ENCODE measurements at places on chromosomes 3 and 15. TPM values are rescaled to one million over a fixed set of nuclear protein-coding genes. Genes with fewer than 3 reads are reported as not detected.
A peak's percentile ranks its signal among the peaks of the same experiment; 100 is the strongest.

DNA sequence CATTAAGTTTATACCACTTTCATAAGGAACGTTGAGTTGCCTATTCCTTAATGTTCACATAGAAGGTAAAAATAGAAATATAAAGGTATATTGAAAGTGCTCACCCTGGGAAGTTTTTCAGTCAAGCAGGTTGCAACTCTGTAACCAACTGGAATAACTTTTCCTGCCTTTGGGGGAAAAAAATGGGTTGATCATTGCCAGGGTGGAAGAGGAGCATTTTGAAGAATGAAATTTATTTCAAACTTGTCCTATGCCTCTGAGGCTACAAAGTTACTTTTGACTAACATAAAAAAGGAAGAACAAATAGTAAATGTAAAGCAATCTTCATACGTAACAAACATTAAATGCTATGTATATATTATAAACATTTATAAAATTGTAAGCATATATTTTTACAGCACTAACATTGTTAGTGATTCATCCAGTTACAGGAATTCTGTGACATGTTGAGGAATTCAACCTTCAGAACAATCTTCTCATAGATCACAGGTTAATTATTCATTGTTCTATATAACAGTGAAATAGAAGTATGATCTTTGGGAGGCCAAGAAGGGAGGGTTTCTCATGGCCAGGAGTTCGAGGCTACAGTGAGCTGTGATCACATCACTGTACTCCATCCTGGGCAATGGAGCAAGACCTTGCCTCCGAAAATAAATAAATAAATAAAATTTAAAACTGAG, 13.5 kb downstream of the EFHB start:
- no peak overlapping the region for H3K27ac ChIP-seq
- no peak for DNase-seq
- no peak overlapping the region for H3K4me3 ChIP-seq
- no peaks in the 10 kb centered on the region for H3K36me3 ChIP-seq
- no peaks in the 10 kb centered on the region for H3K4me1 ChIP-seq

- no peak overlapping the region for H3K4me3 ChIP-seq
- no peaks in the 10 kb centered on the region for H3K27me3 ChIP-seq
- no peaks in the 10 kb centered on the region for H3K36me3 ChIP-seq
- no peaks in the 10 kb centered on the region for H3K4me1 ChIP-seq
- no peak overlapping the region for H3K27ac ChIP-seq
Observed at GRCh38 chr3:139634111-139634635, 43.6 kb downstream of the NMNAT3 start.

DNA sequence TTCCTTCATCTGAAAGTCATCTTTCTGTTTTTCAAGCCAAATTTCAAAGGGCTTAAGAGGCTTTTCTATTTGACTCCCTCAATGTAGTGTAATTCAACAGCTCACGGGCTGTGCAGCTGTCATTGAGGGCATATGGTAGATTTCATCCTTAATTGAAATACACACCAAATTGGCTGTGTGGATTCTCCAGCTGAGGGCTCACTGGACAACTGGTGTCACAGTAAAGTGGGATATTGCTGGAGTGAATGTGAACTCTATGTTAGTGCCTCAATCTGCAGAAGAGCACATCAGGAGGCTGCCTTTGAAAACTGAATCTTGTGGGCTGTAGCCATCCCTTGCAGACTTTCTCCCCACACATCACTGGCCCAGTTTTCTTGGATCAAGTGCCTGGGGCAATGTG, 120.1 kb downstream of the GALK2 start:
- DNase-seq = no peak
- H3K4me1 ChIP-seq = no peaks in the 10 kb centered on the region
- H3K27ac ChIP-seq = no peak overlapping the region
- H3K36me3 ChIP-seq = no peaks in the 10 kb centered on the region

DNA sequence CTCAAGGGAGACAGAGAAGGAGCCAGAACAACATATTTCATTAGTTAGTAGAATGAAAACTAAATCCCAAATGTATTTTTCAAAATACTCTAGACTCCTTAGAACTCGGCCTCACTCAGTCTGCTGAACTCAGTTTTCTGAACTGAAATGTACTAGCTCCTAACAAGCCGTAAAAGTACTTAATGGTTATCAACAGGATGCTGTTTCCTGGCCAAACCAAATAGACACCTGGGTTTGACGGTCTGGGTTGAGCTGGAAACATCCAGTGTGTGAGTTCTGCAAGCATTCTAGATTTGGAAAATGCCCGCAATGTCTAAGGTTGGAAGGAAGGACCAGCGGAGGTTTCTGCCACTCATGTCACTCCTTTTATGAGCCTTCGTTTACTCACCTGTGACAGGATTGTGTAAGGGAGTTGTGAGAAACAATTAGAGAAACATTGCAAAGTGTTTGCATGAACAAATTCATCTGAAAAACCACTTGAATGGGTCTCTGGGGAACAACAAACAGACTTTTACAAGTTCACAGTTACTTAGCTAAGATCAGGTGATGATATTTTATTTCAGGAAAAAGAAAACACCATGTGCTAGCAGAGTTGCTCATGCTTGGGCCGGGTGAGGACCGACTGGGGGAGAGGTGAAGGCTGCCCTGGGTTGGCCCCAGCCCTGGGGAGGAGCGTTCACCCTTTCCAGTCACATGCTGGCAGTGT, 151.0 kb downstream of the ALDH1A2 start:
- peak; percentile 56 for DNase-seq
- no peaks in the 10 kb centered on the region for H3K36me3 ChIP-seq
- H3K4me1 ChIP-seq = no peaks in the 10 kb centered on the region
- no peaks in the 10 kb centered on the region for H3K27me3 ChIP-seq

DNA sequence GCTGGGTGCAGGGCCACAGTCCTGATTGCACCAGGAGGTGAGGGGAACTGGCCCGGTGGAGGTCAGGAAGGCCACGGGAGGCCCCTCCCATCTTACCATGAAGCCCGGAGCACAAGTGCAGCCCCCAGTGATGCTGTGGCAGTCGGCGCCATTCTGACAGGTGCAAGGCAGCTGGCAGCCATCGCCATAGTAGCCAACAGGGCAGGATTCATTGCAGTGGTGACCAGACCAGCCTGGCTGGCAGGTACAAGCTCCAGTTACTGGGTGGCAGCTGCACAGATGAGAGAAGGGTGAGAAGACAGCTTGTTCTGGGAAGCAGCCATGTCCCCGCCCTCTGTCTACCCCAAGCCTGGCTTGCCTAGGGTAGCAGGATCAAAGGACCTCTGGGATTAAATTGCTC, 88.2 kb downstream of the RAB11A start:
- H3K27ac ChIP-seq = no peak overlapping the region
- H3K27me3 ChIP-seq = no peaks in the 10 kb centered on the region
- no peak for DNase-seq

- H3K36me3 ChIP-seq = no peaks in the 10 kb centered on the region
- no peaks in the 10 kb centered on the region for H3K4me1 ChIP-seq
- no peak overlapping the region for H3K27ac ChIP-seq
- H3K4me3 ChIP-seq = no peak overlapping the region
- no peak for DNase-seq
- no peaks in the 10 kb centered on the region for H3K27me3 ChIP-seq
Observed at GRCh38 chr3:101279765-101280385, 40.5 kb downstream of the IMPG2 start.

DNA sequence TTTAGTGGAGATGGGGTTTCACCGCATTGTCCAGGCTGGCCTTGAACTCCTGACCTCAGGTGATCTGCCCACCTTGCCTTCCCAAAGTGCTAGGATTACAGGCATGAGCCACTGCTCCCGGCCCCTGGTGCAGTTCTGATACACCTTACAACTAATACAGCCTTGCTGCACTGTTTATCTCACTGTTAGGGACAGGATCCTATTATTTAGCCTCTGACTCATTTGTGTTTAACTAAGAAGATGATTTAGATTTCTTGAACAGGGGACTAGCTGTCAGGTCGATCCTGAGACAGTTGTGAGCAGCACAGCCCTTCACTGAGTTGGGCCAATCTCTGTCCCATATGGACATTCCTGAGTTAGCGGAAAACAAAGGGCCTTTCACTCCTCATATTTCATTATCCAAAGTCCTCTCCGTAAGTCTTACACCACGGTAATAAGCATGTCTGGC, 19.2 kb downstream of the GYG1 start:
- peak overlapping the region; percentile 36 for H3K27ac ChIP-seq
- H3K4me3 ChIP-seq = no peak overlapping the region
- H3K27me3 ChIP-seq = no peaks in the 10 kb centered on the region
- H3K4me1 ChIP-seq = no peaks in the 10 kb centered on the region
- H3K36me3 ChIP-seq = no peaks in the 10 kb centered on the region

DNA sequence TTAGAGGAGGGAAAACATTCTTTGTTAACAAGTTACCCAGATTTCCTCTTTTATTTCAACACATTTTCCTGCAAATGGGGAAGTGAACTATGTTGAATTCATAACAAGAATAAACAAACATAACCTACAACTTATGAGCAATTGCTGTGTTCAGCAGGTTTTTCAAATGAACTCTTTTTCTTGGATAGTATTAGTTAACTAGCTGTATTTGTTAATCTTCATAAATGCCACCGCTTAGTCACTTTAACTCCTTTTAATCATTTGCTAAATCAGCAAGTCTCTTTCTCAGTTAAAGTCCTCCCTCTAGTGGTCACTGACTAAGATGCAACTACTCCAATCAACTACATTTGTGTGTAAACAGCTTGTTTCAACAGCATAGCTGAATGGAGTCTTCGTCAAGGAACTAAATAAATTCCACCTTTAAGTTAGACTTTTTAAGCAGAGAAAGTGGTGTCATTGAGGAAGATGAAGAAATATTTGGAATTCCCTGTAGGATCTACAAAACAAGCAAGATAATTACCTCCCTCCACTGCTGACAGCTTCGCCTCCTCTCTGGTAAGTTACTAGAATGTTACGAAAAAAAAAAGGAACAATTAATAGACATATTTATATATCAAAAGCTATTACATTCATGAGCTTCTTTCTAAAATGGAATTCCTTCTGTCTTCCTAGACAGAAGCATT, 1122.0 kb downstream of the ROBO1 start:
- H3K27ac ChIP-seq = no peak overlapping the region
- H3K27me3 ChIP-seq = no peaks in the 10 kb centered on the region
- H3K4me3 ChIP-seq = no peak overlapping the region
- H3K4me1 ChIP-seq = peaks cover 14% of the 10 kb centered on the region
- no peak for DNase-seq

DNA sequence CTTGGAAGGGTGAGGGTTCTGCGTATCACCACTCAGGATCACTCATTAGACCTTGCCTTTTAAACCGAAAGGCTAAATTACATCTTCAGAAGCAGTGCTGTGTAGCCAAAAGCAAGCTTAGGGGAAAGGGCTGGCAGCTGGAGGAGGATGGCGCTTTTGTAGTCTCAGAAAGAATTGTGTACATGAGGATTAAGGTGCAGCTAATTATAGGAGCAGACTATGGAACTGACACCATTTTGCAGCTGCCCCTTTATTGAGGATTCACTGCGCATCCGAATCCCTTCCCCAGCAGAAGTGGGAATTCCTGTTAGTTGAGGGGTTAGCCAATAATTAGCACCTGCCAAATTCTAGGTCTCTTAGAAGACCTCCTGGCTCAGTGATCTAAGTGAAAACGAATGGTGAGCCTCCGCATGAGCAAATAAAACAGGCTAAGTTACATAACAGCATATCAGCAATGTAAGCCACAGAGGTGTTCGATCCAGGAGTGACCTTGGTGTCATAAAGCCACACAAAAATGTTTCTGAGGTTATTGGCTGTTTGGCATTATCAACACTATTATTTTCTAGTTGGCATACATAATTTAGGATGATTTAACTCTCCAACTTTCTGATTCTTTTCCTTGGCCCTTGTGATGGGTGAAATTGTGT, 42.6 kb upstream of the SEMA6D start:
- no peak overlapping the region for H3K27ac ChIP-seq
- H3K4me1 ChIP-seq = no peaks in the 10 kb centered on the region
- H3K4me3 ChIP-seq = no peak overlapping the region
- no peaks in the 10 kb centered on the region for H3K27me3 ChIP-seq

Gene FOXL2NB
- total RNA-seq = not detected

Measured in transverse colon (tissue), 4 donors.